ENCODE measurements at places on chromosomes 7 and 10.

GRCh38 chr7:127769696-127770400, 117.9 kb downstream of the SND1 start:
- DNase-seq, result no peak

- no peak for DNase-seq
Measured at GRCh38 chr7:26006426-26006825, 145.6 kb upstream of the NFE2L3 start.

DNA sequence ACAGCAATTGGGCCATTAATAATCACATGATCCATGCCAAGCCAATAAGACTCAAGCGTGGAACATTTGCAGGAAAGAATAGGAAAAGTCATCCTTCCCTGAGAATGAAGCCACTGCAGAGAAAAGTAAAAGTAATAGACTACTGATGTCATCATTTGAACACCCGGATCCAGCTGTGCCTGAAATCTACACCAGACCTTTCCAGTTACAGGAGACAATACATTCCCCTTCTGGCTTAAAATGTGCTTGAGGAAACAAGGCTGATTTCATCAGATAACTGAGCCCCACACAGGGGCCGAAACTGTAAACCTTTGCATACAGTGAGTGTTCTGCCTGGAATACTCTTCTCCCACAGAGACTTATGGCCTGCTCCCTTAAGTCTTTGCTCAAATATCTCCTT, 232.8 kb downstream of the KCNMA1 start:
- DNase-seq, result no peak

- DNase-seq, result no peak
Measured at GRCh38 chr10:129465796-129466702, 992 bp upstream of the MGMT start.

- peak; percentile 14 for DNase-seq
Measured at GRCh38 chr7:27774717-27775328, 34.9 kb downstream of the TAX1BP1 start.

GRCh38 chr7:21304808-21305375, 123.0 kb upstream of the SP4 start:
- no peak for DNase-seq

Measured in Caki2 (cell line).